Dorsolateral prefrontal cortex (tissue), 122 donors: ENCODE measurements at places on chromosomes 13 and 19. TPM values are rescaled to one million over a fixed set of nuclear protein-coding genes. Genes with fewer than 3 reads are reported as not detected.

Gene REEP6
- total RNA-seq: 11.0 TPM

Gene SYCN
- total RNA-seq: not detected

Gene GTPBP3
- total RNA-seq: 19.3 TPM

Gene POU2F2
- 9.6 TPM for total RNA-seq

Gene CYP2F1
- not detected for total RNA-seq

Gene ZMYM5
- 19.0 TPM for total RNA-seq

Gene ZNF726
- 3.8 TPM for total RNA-seq

Gene APC2
- 171 TPM for total RNA-seq

Gene HMG20B
- 20.2 TPM for total RNA-seq

Gene PSG2
- total RNA-seq: not detected

Gene PRSS57
- total RNA-seq: not detected

Gene NLRP9
- not detected for total RNA-seq

Gene FOSB
- 7.7 TPM for total RNA-seq

Gene SIX5
- total RNA-seq: 2.1 TPM

Gene LAIR1
- total RNA-seq: 6.9 TPM

Gene CYP4F8
- total RNA-seq: not detected

Gene SIGLEC8
- total RNA-seq: 7.4 TPM

Gene MAMSTR
- total RNA-seq: 8.0 TPM

Gene UGGT2
- total RNA-seq: 43.6 TPM

Gene TMEM59L
- 455 TPM for total RNA-seq

Gene CRX
- total RNA-seq: not detected

Gene PDX1
- total RNA-seq: not detected

Gene LTBP4
- 46.8 TPM for total RNA-seq

Gene C1QTNF9B
- total RNA-seq: 0.94 TPM

Gene RNF225
- total RNA-seq: not detected

Gene FBL
- total RNA-seq: 56.5 TPM

Gene CKM
- not detected for total RNA-seq

Gene AMH
- total RNA-seq: not detected

Gene DCT
- total RNA-seq: 2.1 TPM

Gene SERPINE3
- 0.52 TPM for total RNA-seq
